ENCODE measurements at places on chromosomes 5 and 9.

DNA sequence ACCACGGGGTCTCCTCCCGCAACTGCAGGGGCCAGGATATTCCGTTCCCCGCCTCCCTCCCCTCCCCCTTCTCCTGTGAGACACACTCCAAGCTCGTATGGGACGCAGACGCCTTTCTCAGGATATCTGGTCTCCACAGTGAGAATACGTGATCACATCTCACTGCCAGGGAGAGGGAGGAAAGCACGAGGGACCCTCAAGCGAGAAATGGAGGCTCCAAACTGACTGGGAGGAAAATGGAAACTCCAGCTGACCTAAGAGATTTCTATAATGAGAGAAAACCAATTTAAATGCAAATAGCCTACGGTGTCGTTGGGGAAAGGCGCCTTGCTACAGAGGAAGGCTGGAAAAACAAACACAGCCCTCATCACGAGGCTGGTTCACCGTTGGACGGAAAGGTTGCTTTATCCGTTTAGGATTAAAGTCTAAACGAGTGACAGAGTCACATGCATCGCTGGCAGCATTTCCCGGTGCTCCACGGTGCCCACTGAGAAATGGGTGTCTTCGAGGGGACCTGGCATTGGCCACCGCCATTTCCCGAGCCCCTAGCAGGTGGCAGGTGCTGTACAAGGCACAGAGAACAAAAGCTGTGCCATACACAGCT, 116.9 kb upstream of the CPEB4 start:
- DNase-seq, result no peak
- H3K36me3 ChIP-seq, result peaks cover 13% of the 10 kb centered on the region
- no peaks in the 10 kb centered on the region for H3K27me3 ChIP-seq
- no peak overlapping the region for H3K27ac ChIP-seq
- H3K4me1 ChIP-seq, result peaks cover 12% of the 10 kb centered on the region

DNA sequence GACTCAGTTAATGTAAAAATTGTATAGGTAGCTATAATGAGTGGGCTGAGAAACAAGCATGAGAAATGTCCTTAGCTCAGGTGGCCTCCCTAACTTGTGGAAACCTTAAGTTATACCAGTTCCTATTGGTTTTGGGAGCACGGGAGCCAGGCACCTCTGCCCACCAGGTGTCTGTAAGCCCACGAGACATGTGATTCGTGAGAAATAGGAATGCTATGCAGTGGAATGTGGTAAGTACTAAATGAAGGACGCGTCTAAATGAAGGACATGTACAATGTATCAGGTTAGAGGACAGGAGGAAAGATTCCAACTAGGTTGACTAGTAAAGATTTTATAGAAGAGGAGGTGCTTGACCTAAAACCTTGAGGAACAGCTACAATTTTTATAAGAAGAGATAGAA, 46.0 kb upstream of the F2RL2 start:
- H3K4me1 ChIP-seq, result peaks cover 1% of the 10 kb centered on the region
- no peak overlapping the region for H3K4me3 ChIP-seq
- no peaks in the 10 kb centered on the region for H3K27me3 ChIP-seq
- no peak overlapping the region for H3K27ac ChIP-seq

- peaks cover 10% of the 10 kb centered on the region for H3K4me1 ChIP-seq
- no peak overlapping the region for H3K4me3 ChIP-seq
- H3K27ac ChIP-seq, result no peak overlapping the region
These were observed 818 bp upstream of the OBP2A start for GRCh38 chr9:135544981-135545635.

DNA sequence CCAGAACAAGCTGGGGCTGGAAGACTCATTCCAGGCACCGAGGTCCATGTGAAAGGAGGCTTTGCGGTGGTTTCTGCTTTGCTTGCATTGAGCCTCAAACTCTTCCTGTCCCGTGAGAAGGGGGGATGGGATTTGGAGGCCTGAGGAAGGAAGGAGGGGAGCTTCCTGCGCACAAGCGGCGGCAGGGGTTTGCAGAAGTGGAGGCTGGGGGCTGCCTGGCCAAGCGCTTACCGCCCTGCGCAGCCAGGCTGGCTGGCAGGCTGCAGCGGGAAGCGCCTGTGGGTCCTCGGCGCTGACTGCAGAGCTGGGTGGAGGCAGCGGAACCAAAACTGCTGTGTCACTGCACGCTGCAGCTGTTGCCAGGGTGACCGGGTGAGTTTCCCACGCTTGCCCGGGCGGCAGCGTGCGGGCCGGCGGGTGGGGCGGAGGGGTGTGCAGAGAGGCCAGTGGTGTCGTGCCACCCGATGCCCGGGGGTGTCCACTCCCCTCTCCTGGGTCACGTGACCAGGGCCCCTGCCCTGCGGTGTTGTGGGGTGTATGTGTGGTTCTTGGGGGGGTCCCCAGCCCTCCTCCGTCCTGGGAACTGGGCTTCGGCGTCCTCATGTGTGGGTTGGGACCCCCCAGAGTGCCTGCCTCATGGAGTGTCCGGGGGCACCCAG, 81.0 kb downstream of the RXRA start:
- H3K36me3 ChIP-seq, result peaks cover 20% of the 10 kb centered on the region
- peak overlapping the region; percentile 54 for H3K4me3 ChIP-seq
- H3K27me3 ChIP-seq, result no peaks in the 10 kb centered on the region
- peak; percentile 80 for DNase-seq
- H3K27ac ChIP-seq, result peak overlapping the region; percentile 90

GRCh38 chr9:77531400-77531799, 116.7 kb downstream of the GNA14 start:
- H3K4me1 ChIP-seq, result no peaks in the 10 kb centered on the region
- no peak overlapping the region for H3K4me3 ChIP-seq
- no peak overlapping the region for H3K27ac ChIP-seq
- H3K27me3 ChIP-seq, result peaks cover 14% of the 10 kb centered on the region
- no peak for DNase-seq

- no peak overlapping the region for H3K4me3 ChIP-seq
- no peak overlapping the region for H3K27ac ChIP-seq
These were observed 15.1 kb upstream of the TNFAIP8 start for GRCh38 chr5:119340597-119341218.

GRCh38 chr9:92974161-92974661, 26.9 kb downstream of the FGD3 start:
- peaks cover 37% of the 10 kb centered on the region for H3K4me1 ChIP-seq
- H3K27me3 ChIP-seq, result no peaks in the 10 kb centered on the region
- peak; percentile 86 for DNase-seq
- peaks cover 9% of the 10 kb centered on the region for H3K36me3 ChIP-seq

Measured in Calu3 (cell line).